ENCODE measurements at places on chromosomes 7 and 10. TPM values are rescaled to one million over a fixed set of nuclear protein-coding genes. Genes with fewer than 3 reads are reported as not detected.

GRCh38 chr7:42672339-42672999 lies 239.4 kb downstream of the C7orf25 start:
- peak; percentile 96 for DNase-seq

GRCh38 chr10:26737730-26738129 lies 40.2 kb downstream of the PDSS1 start:
- DNase-seq: peak; percentile 68

GRCh38 chr10:59622320-59623132 lies 87.1 kb downstream of the SLC16A9 start:
- DNase-seq: peak; percentile 63

- peak; percentile 12 for DNase-seq
These were observed 63.2 kb upstream of the FHIP2A start for GRCh38 chr10:114758331-114758730.

GRCh38 chr7:19560111-19560883 lies 148.5 kb downstream of the POLR1F start:
- DNase-seq: peak; percentile 49

Gene CALN1
- not detected for total RNA-seq

Gene SNCG
- total RNA-seq: 25.5 TPM

GRCh38 chr10:88232029-88232895 lies 350.9 kb downstream of the RNLS start:
- DNase-seq: no peak

Gene ALOX5
- 0.13 TPM for total RNA-seq

- DNase-seq: no peak
These were observed 185.7 kb upstream of the ADO start for GRCh38 chr10:62618576-62619412.

GRCh38 chr10:100866575-100867098 lies 46.1 kb upstream of the SLF2 start:
- no peak for DNase-seq

Gene LRRC4
- 0.64 TPM for total RNA-seq

DNA sequence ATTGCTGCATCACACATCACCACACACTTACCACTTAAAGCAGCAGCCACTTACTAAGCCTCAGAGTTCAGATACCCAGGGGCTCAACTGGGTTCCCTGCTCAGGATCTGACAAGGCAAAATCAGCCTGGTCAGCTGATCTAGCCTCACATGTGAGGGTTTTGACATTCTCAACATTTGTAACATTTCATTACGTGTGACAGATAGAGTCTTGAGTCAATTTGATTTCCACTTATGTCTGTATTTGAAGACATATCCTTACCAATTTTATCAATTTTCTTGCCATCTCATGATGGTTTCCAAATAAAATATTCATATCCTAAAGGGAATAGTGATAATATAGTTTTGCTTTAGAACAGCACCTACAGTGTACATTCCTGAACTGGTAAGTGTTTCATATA lies 494.7 kb upstream of the PFKP start:
- DNase-seq: no peak

Gene SMO
- total RNA-seq: 5.0 TPM

Gene ASB10
- not detected for total RNA-seq

Gene FAM13C
- total RNA-seq: under 0.01 TPM

- no peak for DNase-seq
These were observed 34.5 kb downstream of the MAD1L1 start for GRCh38 chr7:2198206-2198605.

DNA sequence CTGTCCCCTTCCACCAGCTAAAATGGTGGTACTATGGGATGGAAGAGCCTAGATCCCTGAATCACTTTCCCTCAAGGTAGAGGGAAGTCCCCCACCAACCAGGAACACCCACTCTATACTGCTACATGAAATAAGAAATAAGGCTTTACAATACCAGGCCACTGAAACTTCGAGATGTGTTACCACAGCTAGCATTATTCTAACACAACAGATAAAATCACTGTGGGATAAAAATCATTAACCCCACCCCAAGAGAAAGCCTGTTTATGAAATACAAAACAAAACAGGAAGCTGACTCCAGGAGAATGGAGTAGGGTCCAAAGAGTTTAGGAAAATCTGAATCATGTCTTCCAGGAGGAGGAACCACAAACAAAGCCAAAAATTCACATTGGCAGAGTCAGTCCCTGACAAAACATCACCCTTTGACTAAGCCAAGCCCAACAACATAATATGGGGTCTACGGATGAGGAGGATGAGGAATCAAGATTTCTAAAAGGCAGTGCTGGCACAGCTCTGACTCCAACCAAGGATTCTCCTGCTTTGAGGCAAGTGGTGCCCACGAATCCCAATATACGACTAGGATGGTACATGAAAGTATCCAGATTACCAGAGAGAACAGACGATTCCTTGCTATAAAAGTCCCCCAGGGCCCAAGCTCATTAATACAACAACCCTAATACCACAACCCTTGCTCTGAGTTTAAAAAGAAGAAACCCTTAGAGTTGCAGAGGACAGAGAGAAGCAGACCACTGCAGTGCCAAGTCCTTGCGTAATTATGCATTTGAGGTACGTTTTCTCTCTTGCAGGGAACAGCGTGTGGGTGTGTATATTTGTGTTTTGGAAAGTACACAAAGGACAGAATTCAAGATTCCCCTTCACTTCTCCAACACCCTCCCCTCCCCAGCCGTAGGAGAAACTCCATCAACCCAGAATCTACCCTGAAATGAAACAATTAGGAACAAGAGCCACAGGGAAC lies 23.7 kb downstream of the XPNPEP1 start:
- DNase-seq: no peak

DNA sequence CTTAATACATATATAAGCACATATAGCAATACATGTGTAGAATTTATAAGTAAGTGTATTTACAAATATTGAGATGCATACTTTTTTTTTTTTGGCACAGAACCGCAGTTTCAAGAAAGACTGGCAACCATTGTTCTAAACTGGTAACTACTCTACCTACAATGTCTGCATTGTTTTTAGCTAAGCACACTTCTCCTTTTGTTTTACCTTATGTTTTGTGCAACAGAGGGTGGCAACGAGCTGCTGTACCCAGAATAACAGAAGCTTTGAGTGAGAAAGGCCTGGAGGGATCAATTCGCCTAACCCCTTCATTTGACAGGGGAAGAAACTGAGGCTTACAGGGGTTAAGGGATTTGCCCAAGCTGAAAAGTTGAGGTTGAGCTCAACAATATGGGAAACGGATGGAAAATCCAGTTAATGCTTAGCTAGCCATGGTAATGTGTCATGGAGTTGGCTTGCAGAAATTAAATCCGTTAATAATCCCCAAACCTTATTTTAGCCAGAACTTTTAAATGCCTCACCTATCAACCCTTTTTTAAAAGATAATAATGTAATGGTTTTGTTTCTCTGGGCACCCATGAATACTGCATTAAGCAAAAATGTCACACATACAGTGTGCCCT lies 25.5 kb downstream of the FZD1 start:
- DNase-seq: no peak

DNA sequence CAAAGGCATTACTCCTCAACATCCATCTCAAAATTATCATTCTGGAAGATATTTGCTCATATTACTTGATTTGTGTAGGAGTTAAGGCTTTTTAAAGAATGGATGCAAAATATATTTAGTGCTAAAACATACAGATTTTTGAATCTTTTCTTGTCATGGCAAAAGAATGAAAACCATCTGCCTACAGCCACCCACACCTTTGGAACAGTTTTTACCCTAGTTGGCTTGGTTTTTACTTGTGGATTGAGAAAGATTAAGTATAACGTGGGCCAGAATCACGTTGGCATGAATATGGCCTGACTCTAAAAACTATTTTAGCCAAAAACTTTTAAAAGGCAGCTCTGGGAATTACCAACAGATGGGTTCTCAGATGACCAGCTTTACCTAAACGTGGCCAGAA lies 128.2 kb downstream of the SPAG6 start:
- DNase-seq: no peak

DNA sequence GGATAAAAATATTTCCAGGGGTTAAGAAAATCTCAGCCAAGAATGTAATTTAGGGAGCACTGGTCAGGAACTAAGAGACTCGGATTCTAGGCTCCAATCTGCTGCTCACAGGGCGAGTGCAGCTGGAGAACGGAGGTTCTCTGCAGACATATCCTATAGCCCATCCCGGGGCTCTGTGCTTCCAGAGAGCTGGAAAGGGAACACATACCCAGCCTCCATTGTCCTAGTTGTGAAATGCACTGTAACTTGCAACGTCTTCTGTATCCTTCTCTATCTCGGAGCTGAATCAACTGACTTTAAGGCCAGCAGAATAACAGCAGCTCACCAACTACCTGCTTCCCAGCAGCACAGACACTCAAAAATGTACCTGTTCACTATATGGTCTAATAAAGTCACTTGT lies 351.1 kb upstream of the MYO3A start:
- DNase-seq: no peak

- DNase-seq: peak; percentile 53
These were observed 129.3 kb downstream of the PKD1L1 start for GRCh38 chr7:47818796-47819606.

DNA sequence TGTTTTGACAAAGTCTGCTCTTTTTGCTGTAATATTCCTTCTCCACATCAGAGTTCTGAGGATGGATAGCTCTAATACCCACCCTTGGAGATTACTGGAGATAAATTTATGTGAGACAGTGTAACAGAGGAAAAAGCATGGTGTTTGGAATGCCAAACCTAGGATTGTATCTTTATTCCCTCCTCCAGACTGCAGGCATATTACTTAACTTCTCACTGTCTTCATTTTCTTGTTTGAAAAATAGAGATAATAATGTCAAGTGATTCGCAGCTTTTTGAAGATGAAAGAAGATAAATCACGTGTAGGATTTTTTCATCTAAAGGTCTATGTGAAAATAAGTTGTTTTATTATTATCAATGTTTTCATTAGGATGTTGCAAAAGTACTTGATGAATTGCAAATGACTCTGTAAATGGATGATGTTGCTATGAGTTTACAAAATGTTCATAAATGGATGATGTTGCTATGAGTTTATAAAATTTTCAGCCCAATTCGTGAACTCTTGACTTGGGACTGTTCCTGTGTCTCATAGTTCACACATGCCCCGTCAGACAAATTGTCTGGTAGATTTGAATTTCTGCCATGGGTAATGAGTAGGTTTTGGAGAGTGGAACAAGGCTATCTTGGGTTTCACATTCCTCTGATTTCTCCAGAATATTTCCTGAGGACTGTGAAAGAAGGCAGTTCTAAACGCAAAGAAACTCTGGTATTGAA lies 113.1 kb upstream of the IGFBP3 start:
- DNase-seq: peak; percentile 36

Gene TMEM229A
- not detected for total RNA-seq

Gene TFR2
- total RNA-seq: 0.13 TPM

- DNase-seq: peak; percentile 7
These were observed 352.7 kb downstream of the PHTF2 start for GRCh38 chr7:78151229-78151628.

DNA sequence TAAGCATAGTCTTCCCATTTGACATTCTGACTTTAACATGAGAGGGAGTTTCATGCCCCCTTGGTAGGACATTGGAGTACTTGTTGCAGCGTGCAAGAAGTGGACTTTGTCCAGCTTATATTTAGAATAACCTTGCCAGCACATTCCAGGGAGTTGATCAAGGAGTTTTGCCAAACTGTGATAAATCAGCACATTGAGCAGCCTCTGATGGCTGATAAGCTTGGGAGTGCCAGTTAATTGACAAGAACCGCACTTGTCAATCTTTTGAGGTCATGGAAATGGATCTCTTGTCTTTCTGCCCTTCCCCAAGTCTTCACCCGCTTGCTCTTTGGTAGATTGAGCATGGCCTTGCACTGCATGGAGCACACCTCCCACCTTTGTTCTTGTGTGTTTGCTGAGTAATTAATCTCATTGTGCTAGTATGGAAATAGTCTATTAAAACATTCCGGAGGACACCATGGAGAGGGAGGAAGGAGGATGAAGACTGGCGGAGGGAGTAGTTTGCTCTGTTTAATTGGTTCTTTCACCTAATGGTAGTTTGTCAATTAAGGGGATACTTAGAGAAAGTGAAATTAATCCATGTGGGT lies 668.5 kb upstream of the GALNT17 start:
- peak; percentile 30 for DNase-seq

- DNase-seq: no peak
These were observed 107.7 kb downstream of the ICA1 start for GRCh38 chr7:8154272-8154671.

Gene ADAM22
- not detected for total RNA-seq

Gene TFPI2
- 2.8 TPM for total RNA-seq

DNA sequence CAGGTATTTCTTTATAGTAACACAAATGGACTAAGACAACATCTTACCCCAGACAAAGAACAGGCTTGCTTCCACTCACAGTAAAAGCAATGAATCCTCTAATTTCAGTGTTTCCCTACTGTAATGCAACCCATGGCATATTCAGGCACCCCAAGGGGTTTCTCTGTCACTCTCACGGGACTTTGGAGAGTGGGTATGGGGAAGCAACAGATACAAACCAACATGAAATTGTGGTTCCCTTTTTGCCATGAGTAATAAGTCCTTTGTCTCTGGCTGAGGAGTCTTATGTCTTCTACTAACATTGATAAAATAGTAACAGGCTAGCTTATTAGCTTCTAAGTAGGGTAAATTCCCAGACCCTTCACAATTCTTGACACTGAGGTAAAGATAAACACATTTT lies 51.4 kb upstream of the AOAH start:
- DNase-seq: no peak

Gene GHRHR
- total RNA-seq: not detected

- DNase-seq: no peak
These were observed 235.3 kb downstream of the CCDC3 start for GRCh38 chr10:12766223-12766622.

Gene CYP2C9
- not detected for total RNA-seq

Gene NME8
- not detected for total RNA-seq

GRCh38 chr10:10421071-10421470 lies 596.6 kb upstream of the CELF2 start:
- DNase-seq: no peak

DNA sequence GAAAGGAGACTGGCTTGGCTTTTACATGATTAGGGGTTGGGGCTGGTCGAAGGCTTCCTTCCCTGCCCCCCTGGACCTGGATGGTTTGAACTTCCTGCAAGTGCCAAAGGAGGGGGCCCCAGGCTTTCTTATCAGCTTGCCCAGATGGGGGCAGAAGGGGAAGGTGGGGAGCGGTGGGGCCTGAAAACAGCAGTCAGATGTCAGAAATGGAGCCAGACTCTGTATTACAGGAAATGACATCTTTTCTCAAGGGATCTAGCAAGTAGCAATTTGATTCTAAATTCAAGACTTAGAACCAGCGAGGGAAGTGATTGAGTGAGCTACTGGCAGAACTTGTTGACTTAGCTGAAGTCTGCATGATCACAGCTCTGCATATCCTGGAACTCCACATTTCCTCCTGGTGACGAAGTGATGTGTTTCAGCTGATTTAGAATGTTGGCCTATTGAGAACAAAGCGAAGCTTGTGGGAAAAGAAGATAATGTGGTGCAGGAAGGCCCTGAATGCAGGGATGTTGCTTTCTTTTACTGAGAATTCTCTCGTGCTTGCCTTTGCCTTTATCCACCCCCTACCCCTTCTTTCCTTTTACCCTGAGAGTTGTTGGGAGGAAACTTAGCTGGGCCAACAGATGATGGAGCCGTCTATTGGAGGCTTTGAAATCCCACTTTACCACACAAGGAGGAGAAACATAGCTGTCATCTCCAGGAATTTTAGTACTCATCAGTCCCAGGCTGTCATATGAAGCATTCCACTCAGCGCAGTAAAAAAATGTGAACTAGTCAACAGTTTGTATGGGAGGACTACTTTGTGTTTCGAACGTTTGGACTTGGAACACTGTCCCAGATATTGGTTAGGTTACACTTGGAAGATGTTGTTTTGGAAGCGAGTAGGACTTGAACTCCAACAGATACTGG lies 43.2 kb downstream of the CCNY start:
- DNase-seq: peak; percentile 63

Gene UPK3B
- 0.26 TPM for total RNA-seq

GRCh38 chr7:34453150-34453549 lies 204.9 kb upstream of the NPSR1 start:
- peak; percentile 18 for DNase-seq

Gene CCAR1
- total RNA-seq: 33.0 TPM

Gene WNT16
- total RNA-seq: not detected

All from bronchial epithelial cell (primary cell).